ENCODE measurements at places on chromosomes 1 and 21.

- no peak for DNase-seq
Observed at GRCh38 chr1:115505148-115505571, 136.6 kb upstream of the VANGL1 start.

- DNase-seq = no peak
Observed at GRCh38 chr1:85587841-85588240, 7.3 kb downstream of the CCN1 start.

GRCh38 chr1:153612755-153613331, at the start of gene S100A16:
TSS of gene S100A16 (minus strand) at chr1:153613137. CDS start at chr1:153608151, 4,986 bp downstream.
- peak; percentile 30 for DNase-seq

GRCh38 chr21:16028142-16028541, 298.4 kb downstream of the USP25 start:
- DNase-seq = no peak
